HepG2 (cell line): ENCODE measurements at places on chromosomes 16 and 17. TPM values are rescaled to one million over a fixed set of nuclear protein-coding genes. Genes with fewer than 3 reads are reported as not detected.

ITGB3 gene
- total RNA-seq = 0.15 and 0.31 TPM in 2 replicates

HSD17B2 gene
- total RNA-seq = 20.4 and 26.3 TPM in 2 replicates

DNA sequence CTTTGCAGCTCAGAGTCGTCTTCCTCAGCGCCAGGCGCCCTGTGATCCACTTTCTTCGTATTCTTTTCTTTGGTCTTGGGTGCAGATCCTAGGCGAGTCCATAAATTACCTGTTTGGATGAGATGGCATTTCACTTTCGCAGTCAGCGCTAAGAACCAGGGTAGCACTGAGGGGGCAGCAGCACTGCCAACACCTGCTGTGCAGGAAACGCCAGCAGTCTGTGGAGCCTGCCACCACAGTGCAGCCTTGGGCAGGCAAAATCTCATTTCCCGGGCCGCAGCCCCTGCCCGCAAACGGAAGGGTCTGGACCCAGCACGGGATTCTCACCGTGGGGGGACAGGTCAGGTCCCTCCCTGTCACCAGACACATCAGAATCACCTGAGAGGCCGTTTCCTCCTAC lies 12.2 kb upstream of the ITGAE start:
- DNase-seq = no peak
- H3K4me1 ChIP-seq = no peaks in the 10 kb centered on the region
- H3K27ac ChIP-seq = no peak overlapping the region

DNA sequence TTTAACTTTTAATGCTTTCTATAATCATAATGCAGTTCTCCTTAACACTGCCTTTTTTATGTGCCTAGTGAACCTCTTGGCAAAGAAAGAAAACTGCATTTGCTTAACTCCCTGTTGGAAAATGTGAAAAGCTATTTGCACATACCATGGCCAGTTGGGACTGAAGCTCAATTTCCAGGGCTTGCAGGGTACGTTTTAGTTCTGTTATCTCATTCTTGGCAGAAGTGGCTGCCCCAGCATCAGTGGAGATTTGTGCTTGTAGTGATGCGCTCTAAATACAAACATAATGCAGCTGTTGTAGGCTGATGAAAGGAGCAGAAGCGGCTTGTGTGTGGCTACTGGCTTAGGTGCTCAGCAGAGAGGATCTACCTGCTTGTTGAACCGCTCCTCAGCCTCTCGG lies 3.7 kb downstream of the KRT24 start:
- H3K4me3 ChIP-seq = no peak overlapping the region
- no peak for DNase-seq
- H3K27me3 ChIP-seq = peaks cover 2% of the 10 kb centered on the region; the same call in 1 of the 2 replicates
- no peak overlapping the region for H3K27ac ChIP-seq
- H3K36me3 ChIP-seq = no peaks in the 10 kb centered on the region
- peaks cover 19% of the 10 kb centered on the region for H3K4me1 ChIP-seq
